ENCODE measurements at places on chromosomes 13 and 19.

DNA sequence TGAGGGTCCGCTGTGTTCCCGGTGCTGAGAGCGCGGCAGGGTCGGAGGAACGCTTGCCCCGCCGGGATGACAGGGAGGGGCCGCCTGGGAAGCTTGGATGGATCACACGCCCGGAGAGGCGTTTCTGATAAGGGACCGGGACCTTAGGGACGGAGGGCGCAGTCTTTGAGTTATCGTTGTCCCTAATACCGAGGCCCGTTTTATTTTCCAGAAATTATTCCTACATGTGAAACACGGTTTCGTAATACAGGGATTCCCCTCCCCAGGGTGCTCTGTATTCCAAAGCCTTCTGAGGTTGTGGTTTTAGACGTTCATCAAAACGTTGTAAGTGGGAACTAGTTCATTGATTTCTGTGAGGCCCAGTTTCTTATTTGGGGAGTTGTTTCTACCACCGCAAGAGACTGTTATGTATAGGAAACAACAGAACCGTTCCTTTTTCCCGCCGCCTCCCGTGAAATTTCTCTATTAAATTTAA lies 752 bp downstream of the PDCD5 start:
- DNase-seq, result no peak

DNA sequence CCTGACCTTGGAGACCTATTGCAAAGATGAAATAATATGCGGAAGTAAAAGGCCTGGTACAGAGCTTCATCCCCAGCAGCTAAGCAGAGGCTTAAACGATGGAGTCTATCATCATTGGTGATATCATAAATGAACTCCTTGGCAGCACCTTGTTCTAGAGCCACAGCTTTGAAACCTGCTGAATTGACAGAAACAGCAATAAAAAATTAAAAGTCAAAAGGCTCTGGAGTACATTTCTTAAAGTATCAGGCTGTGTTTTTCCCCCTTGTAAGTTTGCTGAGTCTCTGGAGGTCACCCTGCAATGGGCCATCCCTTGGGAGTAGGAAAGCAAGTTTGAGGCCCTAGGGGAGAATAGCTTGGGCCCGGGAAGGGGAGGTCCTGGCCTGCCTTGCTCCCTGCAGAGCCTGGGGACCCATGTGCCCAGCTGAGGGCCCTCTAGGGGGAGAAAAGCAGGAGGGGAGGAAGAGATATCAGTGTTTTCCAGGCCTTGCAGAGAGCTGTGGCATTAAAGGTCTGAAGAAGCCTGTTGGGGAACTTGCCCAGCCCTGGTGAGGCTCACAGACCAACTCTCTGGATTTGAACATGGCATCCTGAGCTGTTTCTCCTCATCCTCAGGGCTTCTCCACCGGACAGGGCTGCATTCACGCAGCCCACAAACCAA lies 416.1 kb downstream of the ZNF536 start:
- no peak for DNase-seq

DNA sequence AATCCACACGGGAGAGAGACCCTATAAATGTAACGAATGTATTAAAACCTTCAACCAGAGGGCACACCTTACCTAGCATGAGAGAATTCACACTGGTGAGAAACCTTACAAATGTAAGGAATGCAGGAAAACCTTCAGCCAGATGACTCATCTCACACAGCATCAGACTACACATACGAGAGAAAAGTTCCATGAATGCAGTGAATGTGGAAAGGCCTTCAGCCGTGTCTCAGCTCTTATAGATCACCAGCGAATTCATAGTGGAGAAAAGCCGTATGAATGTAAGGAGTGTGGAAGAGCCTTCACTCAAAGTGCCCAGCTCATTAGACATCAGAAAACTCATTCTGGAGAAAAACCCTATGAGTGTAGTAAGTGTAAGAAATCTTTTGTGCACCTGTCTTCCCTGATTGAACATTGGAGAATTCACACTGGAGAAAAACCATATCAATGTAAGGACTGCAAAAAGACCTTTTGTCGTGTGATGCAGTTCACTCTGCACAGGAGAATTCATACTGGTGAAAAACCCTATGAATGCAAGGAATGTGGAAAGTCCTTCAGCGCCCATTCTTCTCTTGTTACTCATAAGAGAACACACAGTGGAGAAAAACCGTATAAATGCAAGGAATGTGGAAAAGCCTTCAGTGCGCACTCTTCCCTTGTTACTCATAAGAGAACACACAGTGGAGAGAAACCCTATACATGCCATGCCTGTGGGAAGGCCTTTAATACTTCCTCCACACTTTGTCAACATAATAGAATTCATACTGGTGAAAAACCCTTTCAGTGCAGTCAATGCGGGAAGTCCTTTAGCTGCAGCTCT lies 16.0 kb downstream of the ZNF582 start:
- no peak for DNase-seq

GRCh38 chr13:92901739-92902138 lies 324.9 kb upstream of the GPC6 start:
- peak; percentile 9 for DNase-seq

- peak; percentile 99 for DNase-seq
These were observed at the start of gene MRPS12 for GRCh38 chr19:38930776-38931520. TSS of gene MRPS12 (plus strand) at chr19:38930944. CDS start at chr19:38931295, 351 bp downstream.
